Pericardium fibroblast (primary cell): ENCODE measurements at places on chromosomes 16 and 17. TPM values are rescaled to one million over a fixed set of nuclear protein-coding genes. Genes with fewer than 3 reads are reported as not detected.

KRTAP4-6 gene
- not detected in 2 replicates for total RNA-seq

ZG16B gene
- 2.1 and 2.5 TPM in 2 replicates for total RNA-seq

FOXN1 gene
- total RNA-seq = 0.12 TPM in 1 of 2 replicates, not detected in the other

NPW gene
- total RNA-seq = 1.6 and 8.7 TPM in 2 replicates

C1QL1 gene
- 2.6 and 13.5 TPM in 2 replicates for total RNA-seq
